ENCODE measurements at places on chromosomes 3 and 15.

GRCh38 chr15:36886701-36887100, 213.6 kb downstream of the MEIS2 start:
- DNase-seq: no peak

- DNase-seq: no peak
Measured at GRCh38 chr15:73996939-73997338, 2.4 kb downstream of the PML start.

DNA sequence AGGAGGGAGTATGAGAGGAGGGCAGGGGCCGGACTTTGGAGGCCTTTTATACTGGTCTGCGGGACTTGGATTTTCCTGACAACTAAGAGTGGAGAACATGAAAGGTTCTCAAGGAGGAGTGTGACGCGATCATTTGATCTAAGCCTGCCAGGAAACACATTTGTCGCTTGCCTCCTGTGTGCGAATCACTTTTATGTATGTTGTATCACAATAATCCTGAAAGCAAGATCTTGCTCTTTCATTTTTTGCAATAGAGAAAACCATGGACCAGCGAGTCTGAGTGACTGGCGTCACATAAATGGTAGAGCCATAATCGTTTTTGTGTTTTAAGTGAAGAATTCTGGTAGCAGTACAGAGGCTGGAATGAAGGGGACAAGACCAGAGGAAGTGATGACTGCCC, 100.7 kb downstream of the ARNT2 start:
- no peak for DNase-seq

DNA sequence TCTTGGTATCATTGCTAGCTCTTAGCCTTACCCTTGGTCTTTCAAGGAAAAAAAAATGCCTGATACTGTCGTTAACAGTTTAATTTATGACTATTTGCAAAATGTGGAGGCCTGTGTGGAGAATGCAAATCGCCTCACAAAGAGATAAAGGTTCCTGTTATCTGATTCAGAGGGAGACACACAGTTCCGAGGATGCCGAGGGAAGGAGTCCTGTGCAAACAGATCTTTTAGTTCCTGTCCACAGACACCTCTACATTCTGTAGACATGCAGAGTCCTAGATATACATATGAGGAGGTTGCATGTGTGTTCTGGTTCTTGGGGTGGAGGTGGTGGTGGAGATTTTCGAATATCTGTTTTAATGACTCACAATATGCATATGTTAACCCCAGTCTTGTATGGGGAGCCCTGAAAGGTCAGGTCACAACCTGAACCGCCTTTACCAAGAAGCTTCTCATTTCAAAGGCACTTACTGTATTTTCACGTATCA, 5.7 kb downstream of the NR2F2 start:
- no peak for DNase-seq

DNA sequence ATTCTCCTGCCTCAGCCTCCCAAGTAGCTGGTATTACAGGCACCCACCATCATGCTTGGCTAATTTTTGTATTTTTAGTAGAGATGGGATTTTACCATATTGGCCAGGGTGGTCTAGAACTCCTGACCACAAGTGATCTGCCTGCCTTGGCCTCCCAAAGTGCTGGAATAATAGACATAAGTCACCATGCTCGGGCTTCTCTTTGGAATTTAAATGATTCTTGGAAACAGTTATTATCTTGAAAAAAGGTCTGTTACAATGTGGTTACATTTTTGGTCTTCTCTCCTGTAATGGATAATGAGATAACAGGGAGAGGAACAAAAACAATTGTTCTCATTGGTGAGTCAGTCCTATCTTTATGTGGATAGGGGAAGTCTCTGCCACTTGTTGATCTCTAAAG, 59.8 kb upstream of the AADACL2 start:
- no peak for DNase-seq

GRCh38 chr3:135694142-135694541, 271.4 kb upstream of the PPP2R3A start:
- DNase-seq: no peak

- no peak for DNase-seq
Measured at GRCh38 chr3:185830018-185830797, 5.4 kb upstream of the IGF2BP2 start.

GRCh38 chr15:48285329-48286214, 45.7 kb upstream of the DUT start:
- DNase-seq: peak; percentile 39

DNA sequence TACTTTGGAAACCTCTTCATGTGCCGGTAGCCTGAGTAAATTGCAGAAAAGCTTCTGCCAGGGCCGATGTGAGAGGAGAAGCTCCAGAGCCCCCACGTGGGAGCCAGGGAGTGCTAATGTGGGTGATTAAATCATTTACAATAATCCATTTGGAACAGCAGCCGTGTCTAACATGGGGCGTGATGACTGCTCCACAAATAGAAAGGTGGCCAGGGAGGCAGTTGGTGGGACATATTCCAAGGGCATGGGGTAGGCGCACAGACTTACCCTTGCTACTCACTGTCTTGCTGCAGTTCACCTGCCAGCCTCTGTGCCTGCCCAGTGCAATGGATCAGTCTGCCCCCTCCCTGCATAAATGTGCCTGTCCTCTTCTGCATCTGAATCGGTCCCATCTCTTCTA, 39.3 kb upstream of the INSYN1 start:
- DNase-seq: no peak

- no peak for DNase-seq
Measured at GRCh38 chr15:22253676-22254408, 173.5 kb downstream of the OR4M2 start.

DNA sequence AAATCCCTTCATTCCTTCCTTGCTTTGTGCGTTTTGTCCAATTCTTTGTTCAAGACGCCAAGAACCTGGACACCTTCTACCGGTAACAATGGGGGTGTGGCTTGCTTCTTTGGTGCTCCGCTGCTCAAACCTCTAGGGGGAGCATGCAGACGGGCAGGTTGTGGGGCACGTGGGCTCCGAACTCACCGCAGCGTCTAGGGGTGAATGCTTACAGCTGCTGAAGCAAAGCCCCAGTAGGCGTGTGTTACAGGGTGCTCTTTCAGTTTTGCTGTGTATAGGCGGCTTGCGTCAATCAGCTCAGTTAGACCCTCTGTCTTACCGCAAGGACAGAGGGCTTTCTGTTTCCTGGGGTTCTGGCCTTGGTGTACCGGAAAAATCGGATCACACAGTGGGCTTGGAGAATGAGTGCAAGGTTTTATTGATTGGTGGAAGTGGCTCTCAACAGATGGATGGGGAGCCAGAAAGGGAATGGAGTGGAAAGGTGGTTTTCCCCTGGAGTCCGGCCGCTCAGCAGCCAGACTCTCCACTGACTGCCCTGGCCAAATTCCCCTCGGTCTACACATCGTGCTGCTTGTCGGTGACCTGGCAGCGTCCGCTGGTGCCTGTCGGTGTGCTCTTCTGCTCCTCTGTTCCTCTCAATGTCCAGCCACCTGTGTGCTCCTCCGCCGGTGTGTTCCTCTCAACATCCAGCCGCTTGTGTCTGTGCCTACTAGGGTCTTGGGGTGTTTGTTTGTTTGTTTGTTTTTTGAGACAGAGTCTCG, 1.2 kb upstream of the LRRC34 start:
- peak; percentile 34 for DNase-seq

Data from HuH-7 (cell line).